Camera-type eye (tissue), 1 donor: ENCODE measurements at places on chromosomes 3 and 15. TPM values are rescaled to one million over a fixed set of nuclear protein-coding genes. Genes with fewer than 3 reads are reported as not detected.

Gene DAZL
- not detected for total RNA-seq

Gene CNTN4
- total RNA-seq = 98.5 TPM

Gene ENTPD3
- total RNA-seq = 1.7 TPM

Gene BHLHE40
- total RNA-seq = 79.9 TPM

Gene MUC4
- total RNA-seq = 5.8 TPM

Gene TEX55
- total RNA-seq = not detected

Gene FEZF2
- 14.3 TPM for total RNA-seq

Gene PARP14
- total RNA-seq = 29.6 TPM

Gene CIP2A
- 18.5 TPM for total RNA-seq

Gene PGBD4
- 2.1 TPM for total RNA-seq

Gene MAP1A
- total RNA-seq = 26.2 TPM

Gene PRKAR2A
- 45.2 TPM for total RNA-seq

Gene GOLGA6L7
- total RNA-seq = not detected

Gene CLDN18
- total RNA-seq = not detected

Gene HAPLN3
- 17.2 TPM for total RNA-seq

Gene PATL2
- total RNA-seq = 0.49 TPM

Gene SCN11A
- 1.4 TPM for total RNA-seq

Gene CPNE9
- 3.8 TPM for total RNA-seq

Gene CEP97
- 51.5 TPM for total RNA-seq

Gene SLCO2A1
- 1.3 TPM for total RNA-seq

Gene CADPS
- 418 TPM for total RNA-seq

Gene FGD5
- 17.3 TPM for total RNA-seq

Gene KNG1
- total RNA-seq = not detected

Gene SLC22A13
- total RNA-seq = 0.27 TPM
